Esophagus muscularis mucosa (tissue), 4 donors: ENCODE measurements at places on chromosomes 4 and X. TPM values are rescaled to one million over a fixed set of nuclear protein-coding genes. Genes with fewer than 3 reads are reported as not detected.

DNA sequence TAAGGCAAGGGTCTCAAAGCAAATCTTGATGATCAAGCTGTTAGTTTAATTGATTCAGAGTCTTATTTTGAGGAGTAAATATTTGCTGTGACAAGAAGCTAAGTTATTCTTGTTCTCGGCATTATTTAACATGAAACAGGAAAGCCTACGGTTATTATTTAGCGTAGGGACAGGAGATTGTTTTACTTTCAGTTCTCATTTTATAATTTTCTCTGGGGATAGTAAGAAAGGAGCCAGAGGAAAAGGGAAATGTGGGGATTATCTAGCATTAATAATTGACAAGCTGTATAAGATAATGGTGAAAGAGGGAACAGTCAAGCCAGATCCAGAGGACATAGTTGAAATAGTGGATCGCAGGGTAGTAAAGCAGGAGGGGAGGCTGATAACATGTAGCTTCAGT is 39.7 kb upstream of the PARM1 start:
- DNase-seq, result no peak
- H3K36me3 ChIP-seq, result no peaks in the 10 kb centered on the region
- no peaks in the 10 kb centered on the region for H3K27me3 ChIP-seq
- H3K27ac ChIP-seq, result no peak overlapping the region
- peaks cover 3% of the 10 kb centered on the region for H3K4me1 ChIP-seq

GRCh38 chr4:18185491-18185890 is 163.9 kb upstream of the LCORL start:
- no peaks in the 10 kb centered on the region for H3K27me3 ChIP-seq
- H3K4me3 ChIP-seq, result no peak overlapping the region
- H3K4me1 ChIP-seq, result no peaks in the 10 kb centered on the region
- DNase-seq, result no peak

- H3K4me3 ChIP-seq, result no peak overlapping the region
- H3K36me3 ChIP-seq, result no peaks in the 10 kb centered on the region
- DNase-seq, result no peak
- peaks cover 9% of the 10 kb centered on the region for H3K4me1 ChIP-seq
- no peak overlapping the region for H3K27ac ChIP-seq
- no peaks in the 10 kb centered on the region for H3K27me3 ChIP-seq
These were observed 6.7 kb downstream of the BBS12 start for GRCh38 chr4:122739174-122739573.

- H3K36me3 ChIP-seq, result no peaks in the 10 kb centered on the region
- no peak overlapping the region for H3K4me3 ChIP-seq
- H3K4me1 ChIP-seq, result no peaks in the 10 kb centered on the region
- H3K27me3 ChIP-seq, result no peaks in the 10 kb centered on the region
- no peak for DNase-seq
- no peak overlapping the region for H3K27ac ChIP-seq
These were observed 95.9 kb downstream of the CFAP299 start for GRCh38 chr4:80431203-80431965.

DNA sequence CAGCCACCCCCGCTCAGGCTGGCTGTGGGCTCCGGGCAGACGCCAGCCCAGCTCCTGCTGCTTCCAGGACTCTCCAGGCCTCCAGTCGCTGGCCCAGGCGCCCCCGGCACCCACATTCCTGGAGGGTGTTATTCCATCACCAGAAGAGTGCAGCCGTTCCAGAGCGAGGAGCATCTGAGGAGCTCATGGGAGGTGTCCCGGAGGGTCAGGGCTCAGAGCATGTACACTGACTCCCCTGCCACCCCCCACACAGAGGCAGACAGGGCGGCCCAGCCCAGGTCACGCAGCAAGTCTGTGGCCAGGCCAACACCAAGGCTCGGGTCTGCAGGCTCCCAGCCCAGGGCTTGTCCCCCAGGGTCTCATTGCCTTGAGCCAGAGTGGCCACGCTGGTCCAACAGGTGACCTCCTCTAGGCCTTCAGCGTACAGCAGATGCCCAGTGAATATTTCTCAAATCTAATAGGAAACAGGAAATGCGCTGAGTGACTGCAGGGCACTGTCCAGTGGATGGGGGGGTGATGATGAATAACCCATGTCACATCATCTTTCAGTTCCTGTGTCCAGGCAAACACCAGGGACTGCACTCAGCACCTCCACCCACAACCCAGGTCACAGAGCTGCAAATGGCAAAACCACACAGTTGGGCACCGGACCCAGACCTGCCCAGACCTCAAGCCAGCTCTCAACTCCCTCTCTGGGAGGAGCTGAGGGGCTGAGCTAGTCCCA is 37.2 kb downstream of the ABLIM2 start:
- H3K27me3 ChIP-seq, result no peaks in the 10 kb centered on the region
- peaks cover 13% of the 10 kb centered on the region for H3K4me1 ChIP-seq
- no peaks in the 10 kb centered on the region for H3K36me3 ChIP-seq
- no peak overlapping the region for H3K4me3 ChIP-seq
- H3K27ac ChIP-seq, result no peak overlapping the region

The TEX13D gene
- total RNA-seq, result 0.66 TPM

The ANXA5 gene
- total RNA-seq, result 242 TPM

GRCh38 chr4:144190009-144190408 is 49.5 kb upstream of the GYPA start:
- H3K36me3 ChIP-seq, result no peaks in the 10 kb centered on the region
- DNase-seq, result no peak
- no peak overlapping the region for H3K27ac ChIP-seq
- no peaks in the 10 kb centered on the region for H3K27me3 ChIP-seq
- no peaks in the 10 kb centered on the region for H3K4me1 ChIP-seq

DNA sequence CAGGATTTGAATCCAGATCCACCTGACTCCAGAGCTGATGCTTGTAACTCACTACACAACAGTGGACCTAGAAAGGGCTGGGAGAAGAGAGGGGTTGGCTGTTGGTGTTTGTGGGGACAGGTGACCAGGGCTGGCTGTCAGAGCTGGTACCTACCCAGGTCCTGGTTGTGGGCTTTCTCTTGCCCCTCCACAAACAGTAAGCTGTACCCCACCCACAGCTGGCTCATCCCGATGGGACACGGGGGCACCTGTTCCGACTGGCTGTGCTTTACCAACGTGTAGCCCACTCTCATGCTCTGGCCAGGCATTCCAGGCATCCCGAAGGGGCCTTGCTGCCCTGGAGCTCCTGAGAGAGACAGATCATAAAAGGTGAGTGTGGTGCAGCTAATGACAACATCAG is 68.7 kb downstream of the ATG4A start:
- H3K27ac ChIP-seq, result no peak overlapping the region
- DNase-seq, result no peak
- no peak overlapping the region for H3K4me3 ChIP-seq
- H3K27me3 ChIP-seq, result no peaks in the 10 kb centered on the region
- H3K36me3 ChIP-seq, result peaks cover 17% of the 10 kb centered on the region

DNA sequence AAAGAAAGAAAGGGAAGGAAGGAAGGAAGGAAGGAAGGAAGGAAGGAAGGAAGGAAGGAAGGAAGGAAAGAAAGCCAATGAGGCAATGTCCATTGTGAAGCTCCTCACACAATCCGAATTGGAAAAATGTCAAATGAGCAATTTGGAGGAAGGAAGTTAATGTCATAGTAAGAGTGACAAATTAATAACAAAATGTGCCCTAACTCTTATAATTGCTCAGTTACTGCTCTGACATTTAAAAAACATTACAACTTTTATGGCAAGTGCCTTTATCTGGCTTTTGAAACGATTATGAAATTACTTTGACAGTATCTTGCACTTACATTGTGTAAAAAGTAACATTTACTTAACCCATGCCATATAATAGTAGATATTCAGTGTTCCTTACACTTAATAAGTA is 96.5 kb upstream of the EFHC2 start:
- no peak overlapping the region for H3K4me3 ChIP-seq
- no peaks in the 10 kb centered on the region for H3K36me3 ChIP-seq
- DNase-seq, result no peak
- H3K27ac ChIP-seq, result no peak overlapping the region
- no peaks in the 10 kb centered on the region for H3K27me3 ChIP-seq

The TLR3 gene
- total RNA-seq, result 4.2 TPM

The ETDA gene
- not detected for total RNA-seq

The CSN1S1 gene
- total RNA-seq, result not detected

DNA sequence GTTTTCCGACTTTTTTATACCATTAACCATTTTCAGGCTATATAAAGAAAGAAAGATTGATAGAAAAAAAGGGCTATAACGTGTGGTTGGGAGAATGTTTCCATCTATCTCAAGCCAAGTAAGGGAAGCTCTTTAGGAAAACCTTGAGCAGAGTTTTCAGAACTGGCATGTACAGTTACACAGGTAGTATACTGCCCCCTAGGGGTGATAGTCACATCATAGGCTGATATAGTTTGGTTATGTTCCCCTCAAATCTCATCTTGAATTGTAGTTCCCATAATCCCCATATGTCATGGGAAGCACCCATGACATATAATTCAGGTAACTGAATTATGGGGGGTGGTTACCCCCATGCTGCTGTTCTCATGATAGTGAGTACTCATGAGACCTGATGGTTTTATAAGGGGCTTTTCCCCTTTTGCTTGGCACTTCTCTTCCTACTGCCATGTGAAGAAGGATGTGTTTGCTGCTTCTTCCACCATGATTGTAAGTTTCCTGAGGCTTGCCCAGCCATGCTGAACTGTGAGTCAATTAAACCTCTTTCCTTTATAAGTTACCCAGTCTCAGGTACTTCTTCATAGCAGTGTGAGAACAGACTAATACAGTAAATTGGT is 186.8 kb downstream of the TMA16 start:
- no peaks in the 10 kb centered on the region for H3K36me3 ChIP-seq

DNA sequence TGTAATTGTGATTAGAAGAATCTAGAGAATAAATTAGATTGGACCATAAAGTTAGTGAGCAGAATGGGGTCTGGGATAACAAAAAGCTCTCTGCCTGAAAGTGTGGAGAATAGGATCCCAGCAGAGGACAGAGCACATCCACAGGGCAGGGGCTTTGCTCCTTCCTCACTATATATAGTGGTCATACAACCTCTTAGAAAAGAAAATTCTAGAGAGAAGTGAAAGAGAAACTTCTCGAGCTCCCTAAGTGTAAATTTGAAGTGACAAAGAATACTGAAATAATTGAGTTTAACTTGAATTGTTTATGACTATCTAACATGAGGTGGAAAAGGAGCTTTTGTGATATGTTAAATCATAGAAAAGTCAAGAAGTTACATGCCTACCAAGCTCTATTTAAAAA is 14.9 kb downstream of the ADAM29 start:
- no peak overlapping the region for H3K27ac ChIP-seq
- no peaks in the 10 kb centered on the region for H3K36me3 ChIP-seq
- H3K27me3 ChIP-seq, result no peaks in the 10 kb centered on the region

GRCh38 chr4:170248029-170248428 is 158.3 kb upstream of the AADAT start:
- no peak overlapping the region for H3K4me3 ChIP-seq
- no peaks in the 10 kb centered on the region for H3K27me3 ChIP-seq
- H3K36me3 ChIP-seq, result no peaks in the 10 kb centered on the region
- H3K27ac ChIP-seq, result no peak overlapping the region
- no peaks in the 10 kb centered on the region for H3K4me1 ChIP-seq

The RHOXF1 gene
- not detected for total RNA-seq

DNA sequence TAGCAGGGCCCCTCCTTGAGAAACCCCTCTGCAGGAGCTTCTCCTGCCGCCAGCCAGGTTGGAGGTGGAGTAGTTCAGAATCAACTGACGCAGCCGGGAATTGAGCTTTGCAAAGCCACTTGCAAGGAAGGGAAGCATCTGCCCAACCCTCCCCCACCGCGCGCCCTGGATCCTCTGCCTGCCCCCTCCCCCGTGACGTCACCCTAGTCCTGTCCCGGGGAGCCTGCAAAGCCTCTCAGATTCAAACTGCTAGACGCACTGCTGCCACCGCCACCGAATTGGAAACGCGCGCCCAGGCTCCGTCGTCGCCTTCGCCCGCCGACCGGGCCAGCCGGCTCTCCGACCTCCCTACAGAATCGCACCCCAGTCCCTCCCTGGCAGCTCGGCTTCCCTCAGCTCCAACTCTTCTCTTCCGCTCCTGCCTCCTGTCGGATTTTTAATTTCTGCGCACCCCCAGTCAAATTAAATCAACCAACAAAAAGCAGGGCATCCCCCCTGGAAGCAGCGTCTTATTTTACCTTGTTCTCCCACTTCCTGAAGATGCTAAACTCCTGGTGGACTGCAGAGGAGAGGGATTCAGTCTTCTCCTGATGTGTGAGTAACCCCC is 3.8 kb downstream of the SLITRK2 start:
- H3K27me3 ChIP-seq, result peaks cover 20% of the 10 kb centered on the region
- H3K27ac ChIP-seq, result no peak overlapping the region
- H3K4me3 ChIP-seq, result no peak overlapping the region
- H3K36me3 ChIP-seq, result no peaks in the 10 kb centered on the region
- peaks cover 8% of the 10 kb centered on the region for H3K4me1 ChIP-seq
- DNase-seq, result no peak

DNA sequence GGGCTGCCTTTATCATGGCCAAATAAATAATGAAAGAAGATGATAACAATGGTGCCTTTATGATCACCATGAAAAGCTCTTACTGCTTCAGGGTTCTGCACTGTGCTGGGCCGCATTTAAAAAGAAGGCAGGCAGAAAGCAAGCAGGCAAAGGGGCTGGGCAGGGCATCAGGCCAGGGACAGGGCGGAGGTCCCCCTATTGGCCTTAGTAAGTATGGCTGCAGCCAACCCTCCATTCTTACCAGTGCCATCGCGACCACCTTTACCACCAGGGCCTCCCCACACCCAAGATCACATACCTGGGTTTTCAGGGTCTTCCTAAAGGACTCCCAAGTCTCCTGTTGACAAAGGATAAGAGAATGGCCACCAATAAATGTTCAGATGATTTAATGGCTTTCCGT is 38.9 kb downstream of the CNGA2 start:
- H3K27me3 ChIP-seq, result no peaks in the 10 kb centered on the region
- DNase-seq, result no peak
- no peaks in the 10 kb centered on the region for H3K36me3 ChIP-seq

The CFAP47 gene
- total RNA-seq, result not detected

DNA sequence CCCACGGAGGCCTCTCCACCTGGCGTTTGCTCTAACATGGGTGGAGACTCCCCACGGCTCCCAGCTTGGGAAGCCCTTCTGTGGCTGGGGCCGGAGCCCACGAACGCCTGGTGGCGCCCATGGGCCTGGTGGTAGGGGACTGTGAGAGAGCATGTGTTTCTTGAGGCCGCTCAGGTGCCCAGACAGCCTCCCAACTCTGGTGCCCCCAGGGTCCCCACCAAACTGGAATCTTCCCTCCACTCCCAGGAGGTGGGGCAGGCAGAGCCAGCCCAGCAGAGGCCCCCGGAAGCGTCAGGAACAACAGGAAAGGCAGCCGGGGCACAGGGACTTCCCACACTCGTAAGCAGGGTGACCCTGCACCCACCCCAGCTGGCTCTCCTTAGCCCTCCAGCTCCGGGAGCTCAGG is 33.3 kb upstream of the FGFR3 start:
- H3K27ac ChIP-seq, result no peak overlapping the region
- DNase-seq, result no peak
- H3K36me3 ChIP-seq, result no peaks in the 10 kb centered on the region
- peaks cover 20% of the 10 kb centered on the region for H3K4me1 ChIP-seq
- no peak overlapping the region for H3K4me3 ChIP-seq

DNA sequence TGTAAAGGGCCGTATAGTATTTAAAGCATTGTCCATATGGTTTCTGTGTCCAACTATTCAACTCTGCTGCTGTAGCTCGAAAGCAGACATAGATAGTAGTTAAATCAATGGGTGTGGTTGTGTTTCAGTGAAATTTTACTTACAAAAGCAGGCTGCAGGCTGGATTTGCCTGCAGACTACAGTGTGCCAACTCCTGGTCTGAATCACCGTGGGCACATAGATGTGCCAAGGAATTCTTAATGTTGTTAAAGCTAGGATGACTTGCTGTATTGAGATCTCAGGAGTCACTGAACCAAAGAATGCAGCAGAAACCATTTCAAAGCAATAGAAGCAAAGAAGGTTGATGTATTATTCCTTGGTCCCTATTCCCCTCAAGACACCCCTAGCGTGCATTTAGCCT is 379.0 kb downstream of the STIM2 start:
- no peak overlapping the region for H3K4me3 ChIP-seq
- H3K27me3 ChIP-seq, result no peaks in the 10 kb centered on the region
- H3K36me3 ChIP-seq, result no peaks in the 10 kb centered on the region
- DNase-seq, result no peak
- no peaks in the 10 kb centered on the region for H3K4me1 ChIP-seq
- no peak overlapping the region for H3K27ac ChIP-seq
